ENCODE measurements at places on chromosomes 13 and 19.

GRCh38 chr13:105349082-105349723, 1186.3 kb downstream of the EFNB2 start:
- no peak for DNase-seq

GRCh38 chr13:93173654-93174053, 53.0 kb upstream of the GPC6 start:
- no peak for DNase-seq

DNA sequence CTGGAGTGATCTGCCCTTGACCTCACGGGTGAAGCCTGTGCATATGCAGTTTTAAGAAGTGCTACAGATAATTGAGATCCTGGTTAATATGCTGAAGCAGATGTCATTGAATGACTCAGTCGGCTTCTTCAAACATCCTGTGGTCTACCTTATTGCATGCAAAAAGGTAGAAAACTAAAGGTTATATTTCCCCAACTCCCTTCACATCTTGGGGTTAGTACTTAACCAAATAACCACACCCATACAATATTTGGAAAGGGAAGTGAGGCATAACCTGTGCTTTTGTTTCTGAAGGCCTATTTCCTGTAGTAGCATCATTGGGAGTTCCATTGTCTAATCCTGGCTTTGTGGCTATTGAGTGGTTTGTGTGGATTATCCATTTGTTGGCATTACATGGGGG, 58.3 kb downstream of the RAP2A start:
- no peak for DNase-seq

GRCh38 chr13:51673165-51673564, 88.9 kb downstream of the WDFY2 start:
- no peak for DNase-seq

GRCh38 chr19:49570138-49570856, 10.1 kb downstream of the NOSIP start:
- peak; percentile 72 for DNase-seq

DNA sequence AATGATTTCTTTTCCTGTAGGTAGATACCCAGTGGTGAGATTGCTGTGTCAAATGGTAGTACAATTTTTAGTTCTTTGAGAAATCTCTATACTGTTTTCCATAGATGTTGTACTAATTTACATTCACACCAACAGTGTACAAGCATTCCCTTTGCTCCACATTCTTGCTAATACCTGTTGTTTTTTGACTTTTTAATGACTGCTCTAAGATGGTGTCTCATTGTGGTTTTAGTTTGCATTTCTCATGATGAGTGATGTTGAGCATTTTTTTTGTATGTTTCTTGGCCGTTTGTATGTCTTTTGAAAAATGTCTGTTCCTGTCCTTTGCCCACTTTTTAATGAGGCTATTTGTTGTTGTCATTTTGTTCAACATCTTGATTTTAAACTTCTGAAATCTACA, 103.3 kb downstream of the DGKH start:
- no peak for DNase-seq
